ENCODE measurements at places on chromosomes 7 and 10.

DNA sequence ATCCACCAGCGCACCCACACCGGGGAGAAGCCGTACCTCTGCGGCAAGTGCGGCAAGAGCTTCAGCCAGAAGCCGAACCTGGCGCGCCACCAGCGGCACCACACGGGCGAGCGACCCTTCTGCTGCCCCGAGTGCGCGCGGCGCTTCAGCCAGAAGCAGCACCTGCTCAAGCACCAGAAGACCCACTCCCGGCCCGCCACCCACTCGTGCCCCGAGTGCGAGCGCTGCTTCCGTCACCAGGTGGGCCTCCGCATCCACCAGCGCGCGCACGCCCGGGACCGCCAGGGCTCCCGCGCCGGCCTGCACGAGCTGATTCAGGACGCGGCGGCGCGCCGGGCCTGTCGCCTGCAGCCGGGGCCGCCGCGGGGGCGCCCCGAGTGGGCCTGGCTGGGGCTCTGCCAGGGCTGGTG lies 17.7 kb downstream of the ZNF775 start:
- no peaks in the 10 kb centered on the region for H3K27me3 ChIP-seq
- no peak overlapping the region for H3K27ac ChIP-seq
- DNase-seq = no peak
- no peaks in the 10 kb centered on the region for H3K36me3 ChIP-seq
- H3K4me1 ChIP-seq = no peaks in the 10 kb centered on the region
- no peak overlapping the region for H3K4me3 ChIP-seq

DNA sequence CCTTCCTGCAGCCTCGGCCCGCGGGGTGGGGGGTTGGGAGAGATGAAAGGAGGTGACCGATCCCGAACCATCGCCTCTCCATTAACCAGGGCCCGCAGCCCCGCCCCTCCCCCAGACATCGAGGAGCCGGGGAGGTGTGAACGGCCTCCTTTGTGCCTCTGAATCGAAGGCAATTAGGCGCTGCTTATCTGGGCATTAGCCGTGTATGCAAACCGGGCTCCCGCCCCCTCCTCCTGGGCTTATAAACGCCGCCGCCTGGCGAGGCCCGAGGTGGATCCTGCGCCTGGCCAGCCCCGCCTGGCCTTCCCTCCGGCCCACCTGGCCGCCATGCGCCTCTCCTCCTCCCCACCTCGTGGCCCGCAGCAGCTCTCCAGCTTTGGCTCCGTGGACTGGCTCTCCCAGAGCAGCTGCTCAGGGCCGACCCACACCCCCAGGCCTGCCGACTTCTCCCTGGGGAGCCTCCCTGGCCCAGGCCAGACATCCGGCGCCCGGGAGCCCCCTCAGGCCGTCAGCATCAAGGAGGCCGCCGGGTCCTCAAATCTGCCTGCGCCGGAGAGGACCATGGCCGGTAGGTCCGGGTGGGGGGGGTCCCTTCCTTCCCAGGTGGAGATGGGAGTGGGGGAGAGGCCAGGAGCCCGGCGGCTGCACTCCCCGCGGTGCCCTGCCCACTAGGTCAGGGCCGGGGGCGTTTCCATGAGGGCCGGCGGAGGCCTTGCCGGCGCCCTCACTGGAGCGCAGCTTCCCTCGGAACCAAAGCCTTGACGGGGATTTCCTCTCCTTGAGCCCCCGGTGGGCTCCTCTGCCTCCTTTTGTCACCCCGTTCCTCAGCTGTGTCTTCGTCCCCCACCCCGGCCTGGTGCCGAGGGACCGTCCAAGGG lies at the start of gene VENTX:
Gene VENTX (plus strand): TSS at position 268 of the 878 bp plus-strand sequence. CDS start 60 bp downstream, at position 328.
- H3K27me3 ChIP-seq = peaks cover 48% of the 10 kb centered on the region
- no peak within 1 kb of the TSS for H3K27ac ChIP-seq
- no peak for DNase-seq
- no peaks in the 10 kb centered on the region for H3K36me3 ChIP-seq

DNA sequence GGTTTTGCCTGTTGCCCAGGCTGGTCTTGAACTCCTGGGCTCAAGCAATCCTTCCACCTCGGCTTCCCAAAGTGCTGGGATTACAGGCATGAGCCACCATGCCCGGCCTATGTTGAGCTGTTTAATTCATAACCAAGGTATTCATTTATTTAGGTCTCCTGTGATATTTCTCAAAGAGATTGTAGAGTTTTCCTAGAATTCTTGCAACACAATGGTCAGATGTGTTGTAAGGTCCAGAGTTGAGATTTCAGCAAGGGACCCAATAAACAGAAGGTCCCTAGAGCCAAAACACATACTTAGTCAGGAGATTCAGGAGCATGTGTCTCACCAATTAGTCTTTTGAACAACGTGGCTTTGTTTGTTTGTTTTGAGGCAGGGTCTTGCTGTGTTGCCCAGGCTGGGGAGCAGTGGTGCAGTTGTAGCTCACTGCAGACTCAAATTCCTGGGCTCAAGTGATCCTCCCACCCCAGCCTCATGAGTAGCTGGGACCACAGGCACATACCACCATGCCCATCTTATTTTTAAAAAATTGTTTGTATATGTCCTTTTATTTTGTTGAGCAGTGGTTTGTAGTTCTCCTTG lies 321.3 kb upstream of the GALNT17 start:
- H3K36me3 ChIP-seq = no peaks in the 10 kb centered on the region
- no peak overlapping the region for H3K4me3 ChIP-seq
- H3K27ac ChIP-seq = no peak overlapping the region
- DNase-seq = no peak
- no peaks in the 10 kb centered on the region for H3K27me3 ChIP-seq

DNA sequence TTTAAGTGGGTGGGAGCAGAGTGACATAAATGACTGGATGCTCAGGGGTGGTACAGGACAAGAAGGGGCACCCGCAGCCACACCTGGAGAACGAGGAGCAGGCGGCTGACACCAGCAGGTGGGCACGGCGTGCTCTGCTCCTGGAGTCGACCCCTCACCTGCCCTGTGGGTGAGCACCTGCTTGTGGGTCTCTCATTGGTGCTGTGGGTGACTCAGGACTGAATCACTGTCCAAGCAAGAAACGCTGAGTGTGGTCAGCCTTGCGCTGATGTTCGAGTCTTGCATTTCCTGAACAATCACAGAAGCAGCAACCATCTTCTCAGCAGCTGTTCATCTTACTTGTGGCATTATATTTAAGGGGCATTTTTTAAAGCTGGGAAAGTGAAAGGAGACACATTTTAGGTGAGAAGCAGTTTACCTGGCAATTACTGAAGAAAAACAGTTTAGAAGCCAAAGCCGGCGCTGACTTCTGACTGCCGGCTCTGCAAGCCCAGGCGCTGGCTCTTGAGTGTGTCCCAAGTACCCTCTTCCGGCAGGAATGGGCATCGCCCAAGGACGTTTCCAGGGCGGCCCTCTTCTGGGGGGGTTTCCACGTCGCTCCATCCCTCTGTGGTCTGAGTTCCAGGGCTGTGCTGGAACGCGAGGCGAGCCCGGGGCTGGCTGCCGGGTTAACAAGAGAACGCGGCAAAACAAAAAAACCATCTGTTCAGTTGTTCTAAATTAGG lies 145.2 kb upstream of the PFKP start:
- no peaks in the 10 kb centered on the region for H3K4me1 ChIP-seq
- DNase-seq = no peak
- H3K27ac ChIP-seq = no peak overlapping the region
- H3K27me3 ChIP-seq = no peaks in the 10 kb centered on the region

GRCh38 chr7:134089446-134089845 lies 37.7 kb upstream of the LRGUK start:
- no peak overlapping the region for H3K4me3 ChIP-seq
- H3K4me1 ChIP-seq = no peaks in the 10 kb centered on the region
- no peaks in the 10 kb centered on the region for H3K27me3 ChIP-seq
- no peak overlapping the region for H3K27ac ChIP-seq
- no peak for DNase-seq

Measured in prostate gland (tissue), 2 donors.